ENCODE measurements at places on chromosomes 6 and 20.

DNA sequence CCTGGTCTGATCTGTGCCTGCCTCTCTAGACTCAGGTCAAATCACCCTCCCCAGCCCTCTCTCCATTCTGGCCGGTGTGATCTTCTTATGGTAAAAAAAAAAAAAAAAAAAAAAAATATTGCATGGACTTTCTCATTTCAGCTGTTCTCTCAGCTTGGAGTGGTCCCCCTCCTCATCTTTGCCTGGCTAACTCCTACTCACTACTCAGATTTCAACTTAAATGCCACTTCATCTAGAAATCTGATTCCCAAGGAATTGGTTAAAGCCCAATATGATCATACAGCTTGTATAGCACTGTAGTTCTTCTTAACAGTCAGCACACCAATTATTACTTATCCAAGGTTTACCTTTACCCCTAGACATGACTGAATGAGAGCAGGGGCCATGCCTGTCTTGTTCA, 105.9 kb upstream of the CARMIL1 start:
- H3K36me3 ChIP-seq: no peaks in the 10 kb centered on the region
- H3K27me3 ChIP-seq: no peaks in the 10 kb centered on the region
- peak overlapping the region; percentile 80 for H3K27ac ChIP-seq

DNA sequence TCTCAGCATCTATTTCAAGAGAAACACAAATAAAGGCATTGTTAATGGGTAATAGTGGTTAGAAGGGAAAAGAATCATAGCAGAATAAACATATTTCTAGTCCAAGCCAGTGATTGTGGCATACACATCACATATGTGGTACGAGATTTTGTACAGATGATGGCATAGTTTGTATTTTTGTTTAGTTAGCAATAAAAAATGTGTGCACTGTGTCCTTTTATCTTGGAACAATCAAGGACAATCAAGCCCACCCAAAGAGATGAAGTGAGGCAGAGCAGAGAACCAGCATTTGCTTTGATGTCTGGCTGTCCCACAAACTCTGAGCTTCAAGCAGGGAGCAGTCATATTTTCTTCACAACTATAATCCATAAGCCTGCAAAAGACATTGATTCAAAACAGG, 256.5 kb upstream of the CHD6 start:
- no peak overlapping the region for H3K4me3 ChIP-seq
- no peak for DNase-seq
- no peaks in the 10 kb centered on the region for H3K27me3 ChIP-seq
- no peaks in the 10 kb centered on the region for H3K36me3 ChIP-seq
- no peak overlapping the region for H3K27ac ChIP-seq
- H3K4me1 ChIP-seq: no peaks in the 10 kb centered on the region

- H3K4me1 ChIP-seq: no peaks in the 10 kb centered on the region
- no peak overlapping the region for H3K27ac ChIP-seq
- H3K4me3 ChIP-seq: no peak overlapping the region
- DNase-seq: no peak
- H3K27me3 ChIP-seq: no peaks in the 10 kb centered on the region
- no peaks in the 10 kb centered on the region for H3K36me3 ChIP-seq
Observed at GRCh38 chr6:157045831-157046454, 268.8 kb downstream of the ARID1B start.

- no peaks in the 10 kb centered on the region for H3K4me1 ChIP-seq
- DNase-seq: no peak
- no peaks in the 10 kb centered on the region for H3K27me3 ChIP-seq
- H3K27ac ChIP-seq: no peak overlapping the region
Observed at GRCh38 chr6:871503-871902, 178.6 kb upstream of the EXOC2 start.

GRCh38 chr6:42714098-42714761, 8.2 kb downstream of the PRPH2 start:
- DNase-seq: no peak
- H3K27ac ChIP-seq: no peak overlapping the region
- H3K4me1 ChIP-seq: no peaks in the 10 kb centered on the region
- no peaks in the 10 kb centered on the region for H3K27me3 ChIP-seq

DNA sequence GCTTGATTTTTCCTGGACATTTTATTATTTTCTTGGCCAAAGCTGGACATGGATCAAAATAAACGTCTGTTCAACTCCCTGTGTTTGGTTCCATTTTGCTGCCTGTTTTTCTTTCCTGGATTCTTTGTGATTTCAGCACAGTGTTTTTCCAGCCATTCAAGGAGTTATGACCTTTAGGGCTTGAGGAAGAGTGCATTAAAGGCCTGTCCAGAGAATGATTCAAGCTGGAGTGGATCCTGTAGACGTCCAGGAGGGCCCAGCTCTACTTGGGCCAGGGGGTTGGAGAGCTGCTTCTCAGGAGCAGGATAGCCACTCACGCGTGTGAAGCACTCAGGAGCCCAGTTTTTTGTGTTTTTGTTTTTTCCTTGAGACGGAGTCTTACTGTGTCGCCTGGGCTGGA, 56.5 kb upstream of the IER3 start:
- DNase-seq: no peak
- no peak overlapping the region for H3K4me3 ChIP-seq
- H3K4me1 ChIP-seq: peaks cover 15% of the 10 kb centered on the region
- peak overlapping the region; percentile 83 for H3K27ac ChIP-seq
- H3K36me3 ChIP-seq: no peaks in the 10 kb centered on the region

GRCh38 chr6:133218852-133219251, 22.3 kb upstream of the EYA4 start:
- no peak for DNase-seq
- H3K4me1 ChIP-seq: no peaks in the 10 kb centered on the region
- no peak overlapping the region for H3K27ac ChIP-seq
- no peak overlapping the region for H3K4me3 ChIP-seq
- H3K36me3 ChIP-seq: no peaks in the 10 kb centered on the region

DNA sequence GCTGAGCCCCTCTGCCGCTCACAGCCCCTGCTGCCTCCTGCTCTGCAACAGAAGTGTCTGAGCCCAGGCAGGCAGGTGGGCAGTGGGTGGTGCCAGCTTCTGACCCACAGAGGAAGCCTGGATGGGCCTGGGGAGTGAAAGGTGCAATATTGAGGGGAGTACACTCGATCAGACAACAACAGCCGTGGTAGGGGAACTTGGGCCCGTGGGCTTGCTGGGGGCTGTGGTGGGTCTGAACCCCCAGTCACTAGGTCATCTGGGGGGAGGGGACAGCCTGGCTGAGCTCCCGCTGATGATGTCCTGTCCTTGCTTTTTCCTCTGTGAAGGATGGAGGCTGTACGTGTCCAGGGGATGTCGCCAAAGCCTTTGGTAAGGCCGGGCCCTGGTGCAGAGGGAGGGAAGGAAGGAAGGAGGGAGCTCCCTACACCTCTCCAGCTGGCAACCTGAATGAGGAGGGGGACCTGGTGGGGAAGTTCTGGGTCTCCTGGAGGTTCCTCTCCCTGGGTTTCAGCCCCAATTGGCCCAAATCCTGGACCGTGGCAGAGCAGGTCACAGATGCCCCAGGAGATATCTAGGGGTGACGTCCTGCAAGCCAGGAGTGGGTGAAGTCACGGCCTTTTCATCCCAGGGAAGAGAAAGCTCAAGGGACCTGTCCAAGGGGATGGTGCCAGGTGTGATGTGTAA, 47.2 kb downstream of the GMPR start:
- no peaks in the 10 kb centered on the region for H3K27me3 ChIP-seq
- H3K4me1 ChIP-seq: peaks cover 3% of the 10 kb centered on the region
- no peak overlapping the region for H3K4me3 ChIP-seq
- peaks cover 4% of the 10 kb centered on the region for H3K36me3 ChIP-seq

- H3K27me3 ChIP-seq: no peaks in the 10 kb centered on the region
- H3K4me3 ChIP-seq: peak overlapping the region; percentile 92
- no peak overlapping the region for H3K27ac ChIP-seq
- peaks cover 17% of the 10 kb centered on the region for H3K4me1 ChIP-seq
Observed at GRCh38 chr6:106510090-106510970, 119.0 kb downstream of the RTN4IP1 start.
